ENCODE measurements at places on chromosomes 12 and 14.

GRCh38 chr12:93944911-93945310 lies 203.5 kb upstream of the PLXNC1 start:
- no peak for DNase-seq

GRCh38 chr14:66920196-66920595 lies 269.0 kb upstream of the GARIN2 start:
- no peak for DNase-seq

DNA sequence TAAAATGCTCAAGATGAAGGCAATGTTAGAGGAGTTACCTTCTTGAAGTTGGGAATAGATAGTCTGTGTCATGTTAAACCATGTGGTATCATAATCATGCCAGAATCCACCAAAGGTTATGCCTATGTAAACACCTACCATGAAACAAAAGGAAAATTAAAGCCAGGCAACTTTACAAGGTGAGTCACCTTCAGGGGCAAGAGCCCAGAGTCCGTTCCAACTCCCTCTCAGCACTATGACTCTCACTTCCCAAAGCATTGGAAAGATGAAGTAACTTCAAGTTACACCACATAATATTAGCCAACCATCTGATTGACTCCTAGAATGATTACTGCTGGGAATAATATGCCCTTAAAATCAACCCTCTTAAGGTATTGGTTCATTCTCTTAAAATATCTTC lies 38.5 kb downstream of the CATSPERB start:
- no peak for DNase-seq

DNA sequence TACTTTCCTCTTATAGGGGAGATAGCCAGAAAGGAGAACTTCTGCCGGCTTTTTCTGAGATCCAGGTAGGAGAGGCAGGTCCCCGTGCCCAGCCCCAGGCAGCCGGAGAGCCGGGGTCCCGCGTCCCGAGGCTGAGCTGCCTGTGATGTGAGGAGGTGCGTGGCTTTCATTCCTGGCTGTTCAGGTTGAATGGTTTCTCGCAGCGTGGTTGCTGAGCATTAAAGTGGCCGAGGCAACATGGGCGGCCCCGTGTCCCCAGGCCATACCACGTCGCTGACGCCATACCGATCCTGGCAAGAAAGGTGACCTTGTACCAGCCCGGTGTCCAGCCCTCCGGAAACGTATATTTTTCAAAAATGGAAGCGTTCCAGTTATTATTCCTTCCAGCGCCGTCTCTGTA lies 116.7 kb upstream of the MYL2 start:
- DNase-seq, result no peak

GRCh38 chr14:104993306-104993705 lies 7.7 kb downstream of the CLBA1 start:
- no peak for DNase-seq

- no peak for DNase-seq
Observed at GRCh38 chr14:54981698-54982097, 45.2 kb downstream of the WDHD1 start.

DNA sequence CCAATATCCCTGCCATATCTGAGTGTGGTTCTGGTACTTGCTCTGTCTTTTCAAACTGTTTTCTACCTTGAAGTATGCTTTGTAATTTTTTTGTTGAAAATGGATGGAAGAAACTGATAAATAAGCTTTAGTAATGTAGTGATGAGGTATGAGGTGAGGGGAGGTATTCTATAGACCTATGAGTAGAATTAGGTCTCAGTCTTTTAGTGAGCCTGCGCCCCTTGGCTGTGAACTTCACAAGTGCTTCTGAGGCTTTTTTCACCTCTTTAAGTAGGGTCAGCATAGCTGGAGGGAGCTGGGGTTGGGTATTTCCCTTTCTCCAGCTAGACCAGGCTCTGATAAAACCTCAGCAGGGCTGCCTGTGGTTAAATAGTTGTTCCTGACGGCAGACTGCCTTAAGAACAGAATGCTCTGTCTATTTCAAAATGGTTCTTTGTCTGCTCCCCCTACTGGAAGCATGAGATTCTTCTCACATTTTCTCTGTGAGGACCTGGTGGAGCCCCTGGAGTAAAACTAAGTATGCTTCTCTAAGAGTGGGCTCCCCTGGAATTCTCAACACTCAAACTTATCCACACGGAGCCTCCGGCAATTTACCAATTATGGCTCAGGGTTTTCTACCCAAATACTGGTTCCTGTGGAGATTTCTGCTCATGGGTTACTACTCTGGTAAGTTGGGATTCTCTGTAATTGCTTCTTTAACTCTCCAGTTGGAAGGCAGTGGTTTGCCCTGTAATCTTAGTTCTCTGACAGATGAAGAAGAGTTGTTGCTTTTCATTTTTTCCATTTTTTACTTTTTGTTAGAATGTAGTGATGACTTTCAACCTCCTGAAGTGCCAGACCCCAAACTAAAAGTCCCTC lies 13.1 kb downstream of the KRT5 start:
- DNase-seq, result no peak

DNA sequence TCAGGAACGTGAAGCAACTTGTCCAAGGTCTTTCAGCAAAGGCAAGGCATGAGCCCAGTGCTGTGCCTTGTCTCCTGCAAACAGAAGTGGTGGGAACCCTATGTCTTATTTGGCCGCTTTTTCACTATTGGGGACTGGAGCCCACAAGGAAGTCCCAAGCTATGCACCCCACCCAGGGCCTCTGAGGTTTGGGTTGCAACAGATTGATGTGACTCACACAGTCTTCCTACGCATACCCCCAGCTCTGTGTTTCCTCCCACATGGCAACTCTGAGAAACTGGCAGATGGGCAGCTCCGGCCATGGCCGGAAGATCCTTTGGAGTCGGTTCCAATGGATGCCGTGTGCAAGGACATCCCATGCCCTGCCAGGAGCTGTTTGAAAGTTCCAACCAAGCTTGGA lies 28.3 kb upstream of the CMKLR1 start:
- DNase-seq, result no peak

GRCh38 chr12:90989686-90990111 lies 15.1 kb downstream of the EPYC start:
- no peak for DNase-seq

- no peak for DNase-seq
Observed at GRCh38 chr14:87615047-87615446, 377.9 kb downstream of the GALC start.

DNA sequence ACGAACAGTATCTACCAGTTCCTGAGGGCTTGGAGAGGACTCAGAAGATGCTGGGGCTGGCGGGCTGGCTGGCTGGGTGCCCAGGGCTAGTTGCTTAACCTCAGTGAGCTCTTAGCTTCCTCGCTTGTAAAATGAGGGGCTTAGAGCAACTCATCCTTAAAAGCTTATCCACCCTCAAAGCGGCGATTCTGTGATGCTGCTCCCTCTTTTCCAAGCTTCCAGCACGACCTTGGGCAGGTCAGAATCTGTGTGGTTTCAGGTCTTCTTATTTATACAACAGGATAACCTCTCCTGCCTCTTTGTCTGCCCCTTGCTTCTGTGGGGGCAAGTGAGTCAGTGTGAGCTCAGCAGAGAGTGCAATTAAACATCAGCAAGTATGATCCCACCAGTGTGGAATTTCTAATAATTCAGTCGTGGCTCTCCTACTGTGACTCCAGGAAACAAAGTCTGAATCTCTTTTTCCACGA lies 281.8 kb downstream of the KSR2 start:
- no peak for DNase-seq

DNA sequence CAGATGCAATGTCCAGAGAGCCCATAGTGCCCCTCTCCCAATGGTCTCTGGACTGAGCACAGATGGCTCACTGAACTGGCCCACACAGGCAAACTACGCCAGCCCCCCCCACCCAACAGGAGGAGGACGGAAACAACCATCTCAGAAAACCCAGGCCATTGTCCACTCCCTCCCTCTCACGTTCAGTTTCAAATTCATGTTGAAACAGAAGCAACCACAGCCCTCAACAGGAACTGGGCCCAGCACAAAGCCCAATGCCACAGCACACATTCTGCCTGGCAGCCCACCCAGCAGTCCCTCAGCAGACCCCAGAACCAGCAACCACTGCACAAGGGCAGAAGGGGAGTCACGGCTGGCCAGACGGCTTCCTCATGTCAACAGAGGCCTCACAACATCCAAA lies 10.6 kb downstream of the CCDC88C start:
- DNase-seq, result no peak

- DNase-seq, result no peak
Observed at GRCh38 chr14:99590746-99591555, 13.1 kb downstream of the CCDC85C start.

DNA sequence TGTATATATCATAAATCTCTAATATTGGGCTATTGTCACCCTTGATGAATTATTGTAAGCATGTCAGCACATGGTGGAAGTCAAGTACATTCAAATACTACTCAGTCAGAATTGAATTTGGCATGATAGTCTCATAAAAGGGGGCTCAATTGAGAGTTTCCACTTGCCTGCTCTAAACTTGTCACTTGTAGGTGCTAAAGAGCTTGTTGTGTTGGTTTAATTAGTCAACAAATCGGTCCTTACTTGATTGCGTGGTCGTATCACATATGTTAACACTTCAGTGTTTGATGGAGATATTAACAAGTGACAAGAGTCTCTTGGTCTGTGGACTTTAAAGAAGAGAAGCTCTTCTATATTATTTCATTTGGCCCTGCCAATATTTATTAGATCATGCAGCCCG lies 81.1 kb downstream of the NKX2-1 start:
- no peak for DNase-seq

DNA sequence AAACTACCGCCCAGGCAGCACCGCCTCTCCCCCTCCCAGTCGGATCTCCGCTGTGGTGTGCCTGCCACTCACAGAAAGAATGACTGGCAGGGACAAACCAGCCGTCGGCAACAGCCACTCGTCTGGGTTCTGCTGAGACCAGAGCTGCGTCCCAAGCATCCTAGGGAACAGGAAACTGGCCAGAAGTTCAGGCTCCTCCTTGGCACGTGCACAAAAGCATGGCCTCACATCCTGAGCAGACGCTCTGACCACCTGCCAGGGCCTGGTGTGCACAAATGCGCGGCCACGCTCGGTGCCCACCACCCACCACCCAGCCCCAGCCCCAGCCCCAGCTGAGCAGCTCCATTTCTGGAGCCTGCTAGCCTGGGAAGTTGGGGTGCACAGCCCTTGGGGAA lies 214.8 kb downstream of the DPF3 start:
- DNase-seq, result no peak

- no peak for DNase-seq
Observed at GRCh38 chr12:76303365-76303764, 44.9 kb downstream of the BBS10 start.

GRCh38 chr12:102873077-102873476 lies 44.0 kb downstream of the PAH start:
- no peak for DNase-seq

DNA sequence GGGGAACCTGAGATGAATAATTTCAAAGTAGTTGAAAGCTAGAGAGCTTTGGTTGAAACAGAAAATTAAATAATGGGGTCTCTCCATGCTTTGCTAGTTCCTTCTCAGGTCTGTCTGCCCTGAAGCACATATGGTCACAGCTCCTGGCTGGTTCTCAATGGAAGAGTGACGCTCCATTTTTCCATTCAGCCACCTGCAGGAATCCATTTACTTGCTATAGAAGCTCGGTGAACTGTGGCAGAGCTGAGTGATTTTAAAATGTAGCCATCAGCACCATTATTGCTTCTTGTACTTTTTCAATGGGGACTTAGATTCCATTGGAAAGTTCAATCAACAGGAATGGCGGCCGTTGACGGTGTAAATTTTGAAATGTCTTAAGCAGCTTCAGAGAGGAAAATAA lies 525.2 kb downstream of the GLT1D1 start:
- no peak for DNase-seq

GRCh38 chr12:52730383-52730782 lies 27.1 kb upstream of the KRT77 start:
- no peak for DNase-seq

- no peak for DNase-seq
Observed at GRCh38 chr12:12350868-12351463, 924 bp upstream of the MANSC1 start.

- DNase-seq, result no peak
Observed at GRCh38 chr12:6072302-6072752, 52.1 kb downstream of the VWF start.

- no peak for DNase-seq
Observed at GRCh38 chr14:23512156-23512555, 39.4 kb downstream of the ZFHX2 start.

- DNase-seq, result no peak
Observed at GRCh38 chr12:132803888-132804287, 24.8 kb downstream of the GOLGA3 start.

GRCh38 chr12:54625598-54625997 lies 9.1 kb downstream of the LACRT start:
- no peak for DNase-seq

- DNase-seq, result no peak
Observed at GRCh38 chr14:24279301-24280186, 8.1 kb upstream of the RABGGTA start.

GRCh38 chr14:32341947-32342846 lies 13.1 kb downstream of the AKAP6 start:
- DNase-seq, result no peak

GRCh38 chr14:67853715-67854114 lies 34.1 kb downstream of the RAD51B start:
- no peak for DNase-seq

DNA sequence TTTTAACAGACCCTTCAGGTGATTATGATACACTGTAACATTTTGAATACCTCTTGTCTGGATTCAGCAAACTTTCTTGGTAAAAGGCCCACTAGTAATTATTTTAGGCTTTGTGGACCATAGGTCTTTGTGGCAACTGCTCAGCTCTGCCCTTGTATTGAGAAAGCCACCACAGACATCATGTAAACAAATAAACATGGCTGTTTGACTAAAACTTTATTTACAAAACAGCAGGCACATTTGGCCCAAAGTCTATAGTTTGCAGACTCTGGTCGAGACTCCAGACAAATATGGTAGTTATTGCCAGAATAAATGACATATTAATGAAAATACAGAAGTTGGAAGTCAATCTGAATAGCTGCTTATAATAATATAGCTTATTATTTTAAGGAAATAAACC lies 18.2 kb downstream of the NAA30 start:
- no peak for DNase-seq

DNA sequence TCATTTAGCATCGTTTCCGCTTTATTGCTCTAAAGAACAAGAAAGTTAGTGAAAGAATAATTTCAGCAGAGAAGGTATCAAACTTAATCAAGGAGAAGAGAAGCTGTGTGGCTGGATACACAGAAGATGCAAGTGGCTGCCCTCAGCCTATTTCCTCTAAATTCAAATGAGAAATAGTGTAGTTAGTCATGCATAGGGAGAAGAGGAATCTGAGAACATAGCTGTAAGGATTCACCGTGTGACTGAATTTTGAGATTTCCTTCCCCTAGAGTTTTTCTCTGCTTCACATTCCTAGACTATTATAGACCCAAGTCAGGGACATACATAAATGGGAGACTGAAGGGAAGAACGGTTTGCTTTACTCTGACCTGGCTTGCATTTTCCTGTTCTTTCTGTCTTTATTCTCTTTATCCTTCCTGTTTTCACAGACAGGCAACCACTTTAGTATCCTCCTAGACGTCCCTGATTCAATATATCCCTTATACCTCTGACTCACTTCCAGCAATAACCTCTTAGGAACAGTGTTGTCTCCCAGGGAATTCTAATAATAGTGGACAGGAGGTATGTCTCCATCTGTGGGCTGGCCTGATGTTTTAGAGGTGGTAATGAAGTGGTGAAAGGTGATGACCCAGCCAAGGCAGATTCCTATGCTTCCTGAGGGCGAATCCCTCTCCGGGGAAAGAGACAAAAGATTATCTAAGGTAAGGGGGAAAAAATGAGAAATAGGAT lies 7.0 kb downstream of the RNASE10 start:
- no peak for DNase-seq
